ENCODE measurements at places on chromosomes 6 and 20.

GRCh38 chr6:143750877-143751276, 73.1 kb downstream of the PHACTR2 start:
- no peak for DNase-seq

- peak; percentile 28 for DNase-seq
Measured at GRCh38 chr6:80250391-80250997, 144.0 kb downstream of the BCKDHB start.

DNA sequence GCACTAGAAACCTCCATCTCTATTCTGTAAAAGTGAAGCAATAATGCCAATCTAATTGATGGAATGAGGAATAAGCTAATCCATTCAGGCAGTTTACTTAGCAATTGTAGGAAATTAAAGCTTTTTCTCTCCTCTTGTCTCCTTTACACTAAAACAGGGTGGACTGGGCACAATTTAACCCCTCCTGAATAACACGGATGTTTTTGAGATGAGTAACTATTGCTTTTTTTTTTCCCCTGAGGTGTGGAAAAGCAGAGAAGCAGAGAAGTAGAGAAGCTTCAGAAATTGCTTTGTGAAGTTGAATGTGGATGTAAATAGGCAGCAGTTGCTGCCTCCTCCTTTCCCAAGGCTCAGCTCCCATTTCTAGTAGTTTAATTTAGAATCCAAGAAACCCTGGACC, 40.0 kb upstream of the GCNT2 start:
- no peak for DNase-seq

GRCh38 chr20:63694584-63695423, 1.6 kb upstream of the TNFRSF6B start:
- DNase-seq, result no peak

- DNase-seq, result no peak
Measured at GRCh38 chr20:59750209-59750840, 146.0 kb downstream of the PHACTR3 start.

DNA sequence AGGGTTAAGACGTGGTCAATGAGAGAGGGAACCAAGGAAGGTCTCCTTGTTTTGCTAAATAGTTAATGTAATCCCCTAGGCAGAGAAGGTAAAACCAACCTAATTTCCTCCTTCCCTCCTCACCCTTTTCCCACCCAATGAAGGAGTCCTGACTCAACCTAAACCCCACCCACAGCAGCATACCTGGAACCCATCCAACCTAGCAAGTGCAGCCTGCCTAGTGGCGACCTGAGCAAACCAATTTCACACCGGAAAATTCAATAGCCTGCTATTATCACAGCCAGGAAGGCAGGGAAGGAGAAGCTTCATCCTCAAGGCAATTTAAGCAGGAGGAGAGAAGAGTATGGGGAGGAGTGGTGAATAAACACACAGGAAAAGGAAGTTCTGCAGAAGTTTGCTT, 46.9 kb downstream of the OSTM1 start:
- DNase-seq, result peak; percentile 4

DNA sequence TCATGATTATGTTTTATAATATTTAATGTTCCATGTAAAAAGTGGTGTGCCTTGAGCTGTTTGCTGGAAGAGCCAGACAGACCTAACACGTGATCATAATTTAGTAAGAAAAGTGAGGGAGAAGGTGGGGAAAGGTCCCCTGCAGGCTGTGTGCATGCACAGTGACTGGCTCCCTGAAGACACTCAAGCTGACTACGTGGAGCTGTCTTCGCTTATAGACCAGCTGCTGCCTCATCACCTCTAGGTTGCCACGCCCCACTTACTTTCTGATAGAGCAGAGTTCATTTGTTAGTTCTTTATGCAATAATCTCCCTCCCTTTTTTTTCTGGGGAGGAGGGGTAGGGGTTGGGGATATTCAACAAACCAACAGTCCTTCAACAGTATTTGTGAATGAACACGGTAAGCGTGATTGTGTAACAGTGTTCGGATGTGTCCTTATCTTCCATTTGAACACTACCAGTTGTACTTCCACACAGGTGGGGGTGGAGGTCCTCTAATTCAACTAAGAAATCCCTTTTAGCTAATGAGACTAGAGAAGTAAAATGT, 157.3 kb downstream of the BACH2 start:
- DNase-seq, result no peak

DNA sequence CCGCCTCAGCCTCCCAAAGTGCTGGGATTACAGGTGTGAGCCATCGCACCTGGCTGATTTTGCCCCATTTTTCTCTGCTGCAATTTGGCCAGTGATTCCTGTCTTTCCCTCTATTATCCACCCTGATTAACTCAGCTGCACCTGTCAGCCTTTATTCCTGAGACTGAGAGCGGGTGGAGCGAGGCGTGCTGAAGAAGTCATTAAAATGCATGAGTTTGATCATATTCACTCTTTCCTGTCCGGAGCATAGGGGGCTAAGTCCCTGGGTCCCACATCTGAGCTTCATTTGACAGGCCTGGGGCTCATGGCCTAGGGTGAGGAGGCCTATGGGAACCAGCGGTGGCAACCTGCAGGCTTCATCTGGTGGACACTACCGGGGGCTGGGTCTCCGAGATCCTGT, 25.7 kb upstream of the CTNNBL1 start:
- DNase-seq, result no peak

DNA sequence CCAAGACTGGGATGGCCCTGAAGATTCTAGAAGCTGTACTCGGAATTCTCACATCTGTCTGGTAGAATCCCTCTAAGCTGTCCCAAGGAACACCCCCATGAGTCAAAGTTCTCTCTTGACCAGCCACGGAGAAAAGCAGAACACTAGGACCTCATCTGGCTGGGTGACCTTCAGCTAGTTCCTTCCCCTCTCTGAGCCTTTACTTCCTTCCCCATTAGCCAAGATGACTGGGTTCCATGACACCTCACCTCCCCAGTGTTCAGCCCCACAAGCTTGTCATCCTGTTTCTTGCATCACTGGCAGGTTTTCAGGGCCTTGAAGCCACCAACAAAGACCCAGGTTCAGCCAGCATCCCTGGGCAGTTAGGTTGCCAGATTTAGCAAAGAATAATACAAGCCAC, 47.8 kb downstream of the MAFB start:
- DNase-seq, result no peak

All from fibroblast of skin of right quadriceps (primary cell).